ENCODE measurements at places on chromosomes 6 and 20. TPM values are rescaled to one million over a fixed set of nuclear protein-coding genes. Genes with fewer than 3 reads are reported as not detected.

The TRIM10 gene
- total RNA-seq, result not detected

The MTFR2 gene
- 0.16 TPM for total RNA-seq

The CST5 gene
- not detected for total RNA-seq

The BCAS1 gene
- total RNA-seq, result under 0.01 TPM

The SEMG1 gene
- not detected for total RNA-seq

The STX11 gene
- total RNA-seq, result not detected

The SGK1 gene
- total RNA-seq, result 40.4 TPM

The PKIB gene
- 2.1 TPM for total RNA-seq

The SEL1L2 gene
- total RNA-seq, result not detected

The DDX39B gene
- total RNA-seq, result 324 TPM

The F13A1 gene
- not detected for total RNA-seq

The ZNF165 gene
- total RNA-seq, result 0.52 TPM

The RIPPLY2 gene
- total RNA-seq, result not detected

The AIF1 gene
- not detected for total RNA-seq

The NHLRC1 gene
- total RNA-seq, result 2.2 TPM

The KIAA0408 gene
- total RNA-seq, result 1.4 TPM
